Amniotic stem cell (primary cell): ENCODE measurements at places on chromosomes 16 and 17.
A peak's percentile ranks its signal among the peaks of the same experiment; 100 is the strongest.

DNA sequence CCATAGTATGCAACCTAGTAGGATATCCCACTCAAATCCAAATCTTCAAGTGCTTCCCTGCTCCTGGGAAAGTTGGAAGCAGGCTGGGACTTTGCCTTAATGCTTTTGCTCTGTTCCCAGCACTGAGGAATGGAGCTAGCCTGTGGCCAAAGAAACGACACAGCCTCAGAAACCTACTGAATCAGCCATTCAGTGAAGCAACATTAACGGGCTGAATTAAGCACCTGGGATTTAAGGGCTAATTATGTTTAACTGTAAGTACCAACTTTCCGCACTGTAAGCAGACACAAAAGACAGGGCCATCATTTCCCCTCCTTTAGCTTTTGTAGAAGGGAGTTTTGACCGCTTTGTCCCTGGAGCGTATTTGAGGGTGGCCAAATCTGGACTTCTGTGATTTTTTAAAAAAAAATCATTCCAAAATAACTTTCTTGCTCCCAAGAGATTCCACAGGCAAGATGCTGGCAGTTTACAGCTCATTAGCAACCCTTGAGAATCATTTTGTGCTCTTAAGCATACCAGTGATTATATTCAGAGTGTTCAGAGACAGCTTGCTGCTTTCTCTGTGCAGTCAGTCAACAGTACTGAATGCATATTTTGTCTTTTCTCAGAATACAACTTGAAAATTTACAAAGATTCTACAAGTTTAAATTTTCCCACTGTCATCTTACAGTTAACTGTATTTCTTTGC is 17.6 kb upstream of the NOL11 start:
- no peak for DNase-seq

GRCh38 chr16:65728167-65728566 is 606.3 kb upstream of the CDH11 start:
- DNase-seq = no peak

DNA sequence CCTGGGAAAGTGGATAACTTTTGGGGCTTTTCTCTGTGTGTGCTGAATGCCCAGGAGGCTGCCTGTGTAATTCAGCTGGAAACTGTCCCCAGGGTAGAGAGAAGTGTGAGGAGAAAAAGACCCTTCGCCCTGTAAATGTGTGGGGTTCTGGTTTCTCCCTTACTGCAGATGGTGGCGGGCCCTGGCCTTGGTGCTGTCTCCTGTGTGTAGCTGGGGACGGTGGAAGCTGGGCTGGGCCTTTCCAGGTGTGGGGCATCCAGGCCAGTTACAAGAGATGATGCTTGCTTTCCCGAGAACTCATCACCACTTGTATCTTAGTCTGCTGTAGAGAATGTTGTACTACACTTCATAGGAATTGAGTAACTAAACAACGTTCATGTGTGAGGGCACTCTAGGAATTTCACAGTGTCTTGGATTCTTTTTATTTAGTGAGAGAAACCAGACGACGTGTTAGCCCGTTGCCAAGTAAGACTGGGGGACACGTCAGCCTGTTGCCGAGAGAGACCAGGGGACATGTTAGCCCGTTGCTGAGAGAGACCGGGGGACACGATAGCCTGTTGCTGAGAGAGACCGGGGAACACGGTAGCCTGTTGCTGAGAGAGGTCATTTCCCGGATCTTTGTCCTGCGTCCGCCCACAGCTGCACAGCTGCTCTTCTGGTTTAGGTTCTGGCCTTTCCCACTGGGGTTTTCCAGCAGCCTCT is 43.1 kb downstream of the TBCD start:
- DNase-seq = no peak

DNA sequence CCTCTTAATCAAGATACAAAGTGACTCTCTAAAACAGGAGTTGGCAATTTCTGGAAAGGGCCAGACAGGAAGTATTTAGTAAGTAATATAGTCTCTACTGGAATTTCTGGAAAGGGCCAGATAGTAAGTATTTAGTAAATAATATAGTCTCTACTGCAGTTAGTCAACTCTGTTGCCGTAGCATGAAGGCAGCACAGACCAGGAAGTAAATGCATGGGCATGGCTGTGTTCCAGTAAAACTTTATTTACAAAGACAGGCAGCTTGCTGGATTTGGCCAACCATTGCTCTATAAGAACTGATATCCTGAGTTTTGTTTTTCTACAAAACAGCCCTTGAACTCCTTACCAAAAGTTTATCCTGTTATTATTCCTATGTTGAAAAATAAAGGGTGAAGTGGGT is 16.9 kb downstream of the LDAF1 start:
- no peak for DNase-seq

- no peak for DNase-seq
These were observed 24.4 kb downstream of the LAT start for GRCh38 chr16:29009050-29009837.

DNA sequence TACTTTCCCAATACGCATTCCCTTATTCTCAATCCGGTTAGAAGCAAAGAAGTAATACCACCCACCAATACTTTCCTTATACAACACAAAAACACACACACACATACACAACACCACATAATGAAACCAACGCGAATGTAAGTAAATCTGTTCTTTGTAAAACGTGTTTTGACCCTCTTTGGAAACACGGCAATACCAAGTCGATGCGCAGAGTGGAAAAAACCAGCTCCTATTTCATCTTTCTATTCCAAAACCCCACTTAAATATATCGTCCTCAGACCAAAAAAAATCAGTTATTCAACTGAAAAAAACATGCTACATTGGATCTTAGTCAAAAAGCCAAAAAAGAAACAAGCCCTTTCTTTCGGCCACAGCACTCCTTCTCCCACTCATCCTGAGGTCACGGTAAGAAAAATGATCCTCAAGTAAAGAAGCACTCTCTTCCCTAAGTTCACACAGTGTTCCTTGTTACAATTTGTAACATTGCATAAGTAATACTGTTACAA is 31.0 kb upstream of the ARL4D start:
- peak; percentile 75 for DNase-seq

GRCh38 chr16:26118575-26118974 is 426.8 kb downstream of the HS3ST4 start:
- no peak for DNase-seq

DNA sequence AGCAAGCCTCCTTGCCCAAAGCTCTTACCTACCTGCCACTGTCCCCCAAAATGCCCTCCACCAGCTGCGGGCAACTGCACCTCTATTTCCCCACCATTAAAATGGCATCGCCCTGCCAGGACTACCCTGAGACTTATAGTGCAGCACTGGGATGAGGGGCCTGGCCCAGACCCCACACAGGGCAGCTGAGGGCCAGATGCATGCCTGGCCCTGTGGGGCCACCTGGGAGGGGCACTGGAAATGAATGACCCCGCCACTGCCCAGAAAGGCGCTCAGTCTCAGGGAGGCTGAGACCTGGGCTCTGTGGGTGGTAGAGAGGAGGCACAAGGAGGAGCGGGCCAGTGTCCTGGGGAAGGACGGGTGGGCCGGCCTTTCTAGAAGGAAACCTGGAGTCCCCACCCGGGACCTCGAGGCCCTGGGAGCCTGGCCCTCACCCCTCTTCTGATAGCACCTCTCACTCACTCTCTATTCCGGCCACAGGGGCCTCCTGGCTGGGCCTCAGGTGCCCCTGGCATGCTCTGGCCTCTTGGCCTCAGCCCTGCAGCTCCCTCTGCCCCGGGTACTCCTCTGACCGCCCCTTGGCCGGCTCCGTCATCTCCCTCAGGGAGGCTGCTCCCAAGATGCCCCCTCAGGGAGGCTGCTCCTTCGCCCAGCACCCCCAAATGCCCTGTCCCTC is 26.9 kb downstream of the KATNB1 start:
- no peak for DNase-seq

DNA sequence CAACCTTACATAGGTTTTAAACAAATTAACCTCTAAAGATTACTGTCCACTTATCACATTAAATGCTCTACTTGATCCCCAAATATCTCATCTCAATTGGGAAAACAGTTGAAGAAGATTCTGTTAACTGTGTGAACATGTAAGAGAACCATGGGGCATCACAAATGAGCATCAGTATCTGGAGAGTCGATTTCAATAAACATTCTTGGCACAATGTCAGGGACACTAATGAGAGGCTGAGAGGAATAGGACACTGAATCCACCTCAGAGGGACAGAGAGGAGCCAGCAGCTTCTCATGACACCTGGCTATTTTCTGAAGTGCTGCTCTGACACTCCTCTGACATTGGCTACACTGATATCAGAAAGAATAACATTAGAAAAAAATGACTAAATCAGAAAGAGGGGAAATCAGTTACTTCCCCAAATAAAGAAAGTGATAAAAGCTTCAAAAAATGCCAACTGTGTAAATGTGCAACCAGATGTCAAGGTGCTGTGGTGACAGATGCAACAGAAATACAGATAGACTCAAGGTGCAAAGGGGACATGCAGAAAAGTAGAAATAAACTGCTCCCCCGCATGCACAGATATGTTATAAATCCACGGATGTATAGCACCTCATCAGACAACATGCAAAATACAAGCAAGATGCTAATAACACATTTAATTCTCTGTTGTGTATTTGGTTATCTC is 67.4 kb downstream of the SNX11 start:
- no peak for DNase-seq

GRCh38 chr16:27444470-27444869 is 42.5 kb downstream of the IL21R start:
- no peak for DNase-seq
